ENCODE measurements at places on chromosomes 16 and 17. TPM values are rescaled to one million over a fixed set of nuclear protein-coding genes. Genes with fewer than 3 reads are reported as not detected.

Gene KRTAP4-4
- total RNA-seq: not detected

Gene KRTAP1-5
- not detected for total RNA-seq

GRCh38 chr16:89827383-89828198, 684 bp upstream of the SPIRE2 start:
- DNase-seq: no peak

DNA sequence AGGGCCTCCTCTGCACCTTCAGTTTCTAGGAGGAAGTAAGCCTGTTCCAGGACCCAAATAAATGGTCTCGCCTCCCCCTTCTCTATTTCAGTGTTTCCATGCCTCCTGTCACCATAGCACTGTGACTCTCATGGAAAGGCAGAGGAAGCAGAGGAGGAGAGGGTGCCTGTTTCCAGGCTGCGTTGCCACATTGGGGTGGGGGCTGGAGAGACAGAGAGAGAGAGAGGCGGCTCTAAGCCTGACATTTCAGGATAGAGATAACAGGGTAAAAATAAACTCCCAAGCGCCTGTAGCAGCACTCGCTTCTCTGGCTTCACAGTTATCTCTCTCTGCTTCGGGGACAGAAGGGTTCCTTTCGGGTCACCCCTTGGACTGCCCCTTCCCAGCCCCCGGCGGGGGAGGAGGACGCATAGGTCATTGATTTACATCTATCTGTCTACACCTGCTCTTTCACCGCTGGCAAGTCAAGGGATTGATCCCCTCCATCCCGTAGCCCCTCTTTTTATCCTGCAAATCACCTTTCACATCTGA, 71.2 kb upstream of the MRTFB start:
- no peak for DNase-seq

DNA sequence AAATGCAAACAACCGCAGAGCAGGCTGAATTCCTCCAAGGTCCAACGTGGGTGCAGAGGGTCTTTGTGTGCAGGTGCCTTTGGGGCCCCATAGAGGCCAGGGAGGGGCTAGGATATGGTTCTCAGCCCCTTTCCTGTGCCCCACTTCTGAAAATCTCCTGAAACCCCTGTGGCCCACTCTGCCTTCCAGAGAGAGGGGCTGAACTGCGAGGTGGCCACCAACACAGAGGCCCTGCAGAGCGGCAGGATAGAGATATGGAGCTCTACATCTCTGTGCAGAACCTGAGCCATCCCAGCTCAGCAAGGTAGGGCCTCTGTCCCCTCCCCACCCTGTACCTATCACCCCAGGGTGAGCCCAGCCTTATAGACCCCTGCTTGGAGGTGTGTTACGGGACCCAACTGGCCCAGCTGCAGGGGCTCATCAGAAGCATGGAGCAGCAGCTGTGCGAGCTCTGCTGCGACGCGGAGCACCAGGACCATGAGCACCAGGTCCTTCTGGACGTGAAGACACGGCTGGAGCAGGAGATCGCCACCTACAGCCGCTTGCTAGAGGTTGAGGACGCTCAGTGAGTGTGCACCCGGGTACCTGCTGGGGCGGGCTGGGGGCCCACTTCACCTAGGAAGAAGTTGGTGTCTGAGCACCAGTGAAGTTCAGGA, 5.5 kb downstream of the USP6 start:
- DNase-seq: no peak

DNA sequence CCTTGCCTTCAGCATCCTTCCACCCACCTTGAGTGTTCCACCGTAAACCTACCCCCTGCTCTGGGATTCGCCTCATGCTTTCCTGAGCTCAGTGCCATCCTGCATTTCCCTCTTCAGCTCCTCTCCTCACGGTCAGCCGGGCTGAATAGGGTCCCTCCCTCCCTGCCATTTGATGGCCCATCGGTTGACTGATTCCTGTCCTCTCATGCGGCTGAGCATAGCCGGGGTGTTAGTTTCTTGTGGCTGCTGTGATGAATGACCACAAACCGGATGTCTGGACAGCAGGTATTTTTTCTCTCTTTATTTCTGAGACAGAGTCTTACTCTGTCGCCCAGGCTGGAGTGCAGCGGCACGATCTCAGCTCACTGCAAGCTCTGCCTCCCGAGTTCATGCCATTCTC, 44.1 kb upstream of the MGAT5B start:
- no peak for DNase-seq

GRCh38 chr17:29292071-29292991, 1.6 kb downstream of the NUFIP2 start:
- DNase-seq: peak; percentile 51

DNA sequence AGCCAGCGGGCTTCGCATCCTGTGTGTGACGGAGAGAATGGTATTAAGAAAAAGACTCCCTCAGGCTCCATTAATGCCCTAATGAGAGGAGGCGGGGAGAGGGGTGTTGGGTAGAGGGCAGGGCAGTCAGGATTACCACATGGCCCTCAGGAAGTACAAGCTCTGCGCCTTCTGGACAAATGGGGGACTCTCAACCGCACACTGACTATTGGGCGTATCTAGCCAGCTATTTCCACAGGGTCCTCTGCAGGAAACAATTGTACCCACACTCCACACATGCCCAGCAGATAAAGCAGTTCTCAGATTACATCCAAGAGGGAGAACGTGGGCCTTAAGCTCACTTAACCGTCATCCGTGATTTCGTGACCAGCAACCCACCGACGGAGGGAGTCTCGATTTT, 14.7 kb downstream of the NXN start:
- no peak for DNase-seq

- DNase-seq: no peak
Observed at GRCh38 chr17:11001651-11002050, 163.8 kb upstream of the PIRT start.

- no peak for DNase-seq
Observed at GRCh38 chr17:80822700-80823410, 168.8 kb upstream of the CHMP6 start.

GRCh38 chr17:29378500-29378899, 11.7 kb upstream of the TAOK1 start:
- DNase-seq: no peak

- DNase-seq: no peak
Observed at GRCh38 chr17:58611331-58611730, 80.5 kb downstream of the TEX14 start.

- DNase-seq: no peak
Observed at GRCh38 chr16:88014252-88014781, 63.1 kb downstream of the BANP start.

DNA sequence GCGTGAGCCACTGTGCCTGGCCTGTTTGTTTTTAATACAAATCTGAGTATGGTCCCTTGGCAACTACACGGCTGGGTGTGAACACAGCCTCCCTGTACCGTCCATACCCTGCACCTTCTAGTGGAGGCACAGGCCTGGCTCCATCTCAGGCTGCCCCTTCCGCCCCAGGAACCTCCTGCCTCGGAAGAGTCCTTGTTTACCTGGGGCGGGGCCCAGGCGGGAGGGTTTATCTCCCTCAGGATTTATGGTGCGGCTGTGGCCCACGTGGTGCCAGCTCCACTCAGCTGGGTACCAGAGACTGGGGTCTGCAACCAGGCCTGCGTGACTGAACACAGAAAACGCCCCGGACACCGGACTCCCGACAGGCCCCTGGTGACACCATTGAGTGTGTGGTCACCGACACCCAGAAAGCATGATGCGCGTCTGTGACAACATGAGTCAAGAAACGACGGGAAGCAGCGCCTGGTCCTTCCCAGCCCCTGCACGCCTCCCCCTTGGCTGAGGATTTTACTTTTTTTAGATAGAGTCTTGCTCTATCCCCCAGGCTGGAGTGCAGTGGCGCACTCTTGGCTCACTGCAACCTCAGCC, 19.0 kb downstream of the UNKL start:
- DNase-seq: no peak

DNA sequence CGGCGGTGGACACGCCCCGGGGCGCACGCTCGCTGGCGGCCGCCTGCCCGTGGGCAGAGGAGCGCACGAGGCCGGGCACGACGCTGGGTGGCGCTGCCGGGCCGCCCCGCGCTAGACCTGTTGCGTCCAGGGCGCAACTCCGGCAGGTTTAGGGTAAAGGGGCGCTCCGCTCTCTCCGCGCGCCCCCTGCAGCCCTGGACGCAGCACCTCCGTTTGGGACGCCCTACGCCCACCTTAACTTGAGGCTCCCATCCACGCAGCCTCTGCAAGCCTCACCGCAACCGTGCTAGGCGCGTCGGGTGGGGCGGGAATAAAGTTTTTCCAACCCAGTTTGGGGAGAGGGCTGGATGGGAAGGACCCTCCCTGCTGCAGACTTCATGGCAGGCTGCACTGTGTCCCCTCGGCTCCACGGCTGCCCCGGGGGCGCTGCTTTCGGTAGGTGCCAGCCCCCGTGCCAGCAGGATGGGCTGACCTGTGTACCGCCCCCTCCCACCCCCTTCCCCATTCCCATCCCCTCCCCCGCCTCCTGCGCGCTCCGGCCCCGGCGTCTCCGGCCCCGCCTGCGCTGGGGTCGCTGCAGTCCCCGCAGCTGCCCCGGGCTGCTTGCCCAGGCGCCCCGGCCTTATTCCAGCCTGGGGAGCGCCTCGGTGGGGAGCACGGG, at the start of gene SYT17:
SYT17 (plus strand) TSS at position 531 of the 661 bp plus-strand sequence. CDS start 407 bp downstream, outside the sequence.
- no peak for DNase-seq

DNA sequence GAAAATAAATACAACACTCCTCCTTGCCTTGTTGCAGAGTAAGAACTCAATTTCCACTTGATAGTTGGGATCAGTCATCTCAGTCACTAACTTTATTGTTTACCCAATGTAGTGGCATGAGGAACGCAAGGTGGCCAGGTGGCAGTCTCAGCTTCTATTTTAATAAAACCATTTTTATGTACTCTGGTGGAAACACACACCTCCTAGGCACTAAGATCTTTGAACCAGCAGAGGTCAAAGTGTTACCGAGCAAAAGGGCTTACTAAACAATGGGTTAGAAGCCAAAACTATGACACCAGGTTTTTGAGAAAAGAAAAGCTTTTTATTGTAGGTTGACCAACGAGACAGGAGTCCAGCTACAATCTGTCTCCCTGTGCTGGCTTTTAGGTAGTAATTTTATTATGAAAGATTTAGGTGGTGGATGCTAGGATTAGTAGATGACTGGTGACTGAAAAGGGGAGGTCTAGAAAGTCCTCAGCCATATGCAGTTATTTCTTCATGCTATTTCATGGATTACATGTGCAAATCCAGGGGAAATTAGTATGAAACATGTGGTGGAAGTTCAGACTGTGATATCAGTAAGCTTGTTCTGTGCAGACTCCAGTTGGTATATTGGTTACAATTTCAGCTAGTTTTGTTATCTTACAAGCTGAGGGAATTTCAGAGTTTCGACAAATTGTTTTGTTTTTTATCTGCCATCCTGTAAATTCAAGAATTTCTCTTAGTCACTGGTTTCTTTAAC, 122.3 kb downstream of the PCTP start:
- DNase-seq: no peak

- DNase-seq: no peak
Observed at GRCh38 chr16:72299684-72300243, 127.8 kb upstream of the PMFBP1 start.

DNA sequence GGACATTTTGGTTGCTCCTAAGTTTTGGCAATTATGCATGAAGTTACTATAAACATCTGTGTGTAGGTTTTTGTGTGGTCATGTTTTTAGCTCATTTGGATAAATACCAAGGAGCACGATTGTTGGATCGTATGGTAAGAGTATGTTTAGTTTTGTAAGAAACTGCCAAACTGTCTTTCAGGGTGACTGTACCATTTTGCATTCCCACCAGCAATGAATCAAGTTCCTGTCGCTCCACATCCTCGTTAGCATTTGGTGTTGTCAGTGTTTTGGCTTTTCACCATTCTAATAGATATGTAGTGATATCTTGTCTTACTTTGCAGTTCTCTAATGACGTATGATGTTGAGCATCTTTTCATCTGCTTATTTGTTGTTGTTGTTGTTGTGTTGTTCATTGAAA, 20.2 kb downstream of the TENT4B start:
- no peak for DNase-seq

GRCh38 chr17:28702026-28702751, 9.5 kb downstream of the PROCA1 start:
- DNase-seq: no peak

GRCh38 chr17:69065113-69065512, 4.4 kb upstream of the ABCA9 start:
- DNase-seq: no peak

GRCh38 chr17:80835816-80836657, 155.6 kb upstream of the CHMP6 start:
- no peak for DNase-seq

DNA sequence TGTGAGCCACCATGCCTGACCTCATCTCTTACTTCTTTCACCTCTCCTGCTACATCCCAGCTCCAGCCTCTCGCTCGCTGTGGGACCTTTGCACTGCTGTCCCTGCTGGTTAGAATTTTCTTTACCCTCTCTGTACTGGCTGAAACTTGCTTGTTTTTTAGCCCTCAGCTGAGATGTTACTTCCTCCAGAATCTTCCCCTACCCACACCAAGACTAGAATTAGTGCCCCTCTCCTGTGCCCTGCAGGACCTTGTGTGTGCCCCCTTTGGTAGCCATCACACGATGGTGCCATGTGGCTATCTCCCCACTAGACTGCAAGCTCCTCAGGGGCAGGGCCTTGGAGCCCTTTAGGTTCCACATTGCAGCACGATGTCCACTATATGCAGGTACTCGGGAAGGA, 84.1 kb downstream of the AIPL1 start:
- no peak for DNase-seq

DNA sequence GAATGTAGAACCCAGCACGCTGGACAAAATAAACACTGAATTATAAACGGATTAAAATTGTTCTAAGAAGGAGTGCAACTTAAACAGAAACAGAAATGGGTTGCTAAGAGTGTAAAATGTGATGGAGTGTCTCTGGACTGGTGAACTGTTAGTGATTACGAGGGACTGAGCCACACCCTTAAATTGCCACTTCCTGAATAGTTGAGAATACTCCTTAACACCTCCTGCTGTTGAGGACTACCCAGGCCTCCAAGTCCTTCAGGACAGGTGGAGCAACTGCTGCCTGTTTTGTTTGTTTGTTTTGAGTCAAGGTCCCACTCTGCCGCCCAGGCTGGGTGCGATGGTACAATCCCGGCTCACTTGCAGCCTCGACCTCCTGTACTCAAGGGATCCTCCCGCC, 25.8 kb upstream of the IRF8 start:
- DNase-seq: no peak

Measured in CD8-positive, alpha-beta T cell (primary cell).